Stimulated activated CD8-positive, alpha-beta memory T cell treated with anti-CD3 and anti-CD28 coated beads, Interleukin-4, amount 100 ng/mL, for 4 hours (primary cell): ENCODE measurements at places on chromosomes 1 and 21.

DNA sequence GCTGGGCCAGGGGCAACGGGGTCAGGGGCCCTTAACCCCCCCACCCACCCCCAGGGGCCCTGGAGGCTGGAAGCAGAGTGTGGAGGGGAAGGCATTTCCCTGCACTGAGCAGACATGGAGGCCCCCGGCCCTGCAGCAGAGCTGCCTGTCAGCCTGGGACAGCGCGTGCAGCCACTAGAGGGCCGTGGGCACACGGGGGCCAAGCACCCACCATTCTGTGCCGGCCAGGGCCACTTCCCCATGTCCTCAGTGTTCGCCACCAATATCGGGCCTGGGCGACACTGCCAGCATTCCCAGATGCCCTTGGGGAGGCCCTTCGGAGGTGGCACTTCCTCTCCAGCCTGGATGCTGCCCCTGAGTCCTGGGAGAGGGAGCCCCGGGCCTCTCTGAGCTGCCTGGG, 23.2 kb upstream of the ARHGEF16 start:
- no peak for DNase-seq

DNA sequence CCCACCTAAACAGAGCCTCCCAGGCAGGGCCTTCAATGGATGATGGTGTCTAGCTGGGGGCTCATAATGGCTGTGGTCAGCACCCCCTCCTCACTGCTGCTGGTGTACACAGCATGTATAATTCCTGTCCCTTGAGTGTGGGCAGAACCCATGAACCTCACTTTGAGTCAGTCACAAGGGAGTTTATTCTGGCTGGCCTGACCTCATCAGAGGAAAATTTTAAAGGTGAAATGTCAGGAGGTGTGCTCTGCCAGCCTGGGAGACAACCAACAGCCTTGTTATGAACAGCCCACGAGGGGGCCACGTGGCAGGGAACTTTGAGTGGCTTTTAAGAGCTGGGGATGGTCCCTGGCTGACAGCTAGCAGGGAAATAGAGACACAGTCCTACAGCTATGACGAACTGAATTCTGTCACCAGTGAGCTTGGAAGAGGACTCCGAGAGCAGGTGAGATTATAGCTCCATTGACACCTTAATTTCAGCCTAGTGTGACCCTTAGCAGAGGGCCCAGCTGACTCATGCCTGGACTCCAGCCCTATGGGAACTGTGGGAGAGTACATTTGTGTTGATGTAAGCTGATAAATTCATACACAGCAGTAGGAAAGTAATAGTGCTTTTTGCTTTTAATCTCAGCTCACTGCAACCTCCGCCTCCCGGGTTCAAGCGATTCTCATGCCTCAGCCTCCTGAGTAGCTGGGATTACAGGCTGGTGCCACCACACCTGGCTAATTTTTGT, 73.5 kb upstream of the RUNX3 start:
- DNase-seq = peak; percentile 31

DNA sequence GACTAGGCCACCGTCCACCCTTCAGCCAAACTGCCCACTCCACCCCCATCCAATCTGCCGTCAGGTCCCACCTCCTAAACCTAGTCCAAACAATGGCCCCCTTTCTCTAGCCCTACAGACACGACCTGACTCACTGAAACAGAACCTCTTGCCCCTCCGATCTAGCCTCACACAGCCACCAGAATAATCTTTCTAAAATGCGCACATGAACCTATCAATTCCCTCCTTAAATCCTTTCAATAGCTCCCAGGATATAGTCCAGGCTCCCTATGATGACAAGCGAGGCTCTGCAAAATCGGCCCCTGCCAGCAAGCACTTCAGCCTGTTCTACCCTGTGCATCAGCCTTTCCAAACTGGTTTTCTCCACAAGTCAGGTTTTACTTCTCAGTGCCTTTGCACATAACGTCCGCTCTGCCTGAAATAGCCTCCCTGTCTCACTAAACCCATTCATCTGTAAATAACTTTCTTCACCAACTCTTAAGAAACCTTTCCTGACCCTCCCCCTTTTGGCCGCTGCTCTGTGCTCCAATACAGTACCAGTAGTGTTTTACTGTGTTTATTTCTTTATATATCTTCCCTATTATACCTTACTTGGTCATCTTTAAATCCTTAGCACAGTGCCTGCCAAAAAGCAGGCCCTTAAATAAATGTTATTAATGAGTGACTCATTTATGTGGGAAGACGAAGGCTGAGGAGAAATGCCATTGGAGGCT, 9.0 kb upstream of the CDC20 start:
- no peak for DNase-seq

- DNase-seq = no peak
These were observed 1.4 kb downstream of the S100A12 start for GRCh38 chr1:153374071-153374470.

GRCh38 chr1:117067533-117068370, 7.6 kb downstream of the TTF2 start:
- no peak for DNase-seq

GRCh38 chr1:203028784-203029553, 2.7 kb downstream of the PPFIA4 start:
- no peak for DNase-seq
